ENCODE measurements at places on chromosomes 3 and 15.

GRCh38 chr3:33318710-33319380, 41.6 kb downstream of the FBXL2 start:
- no peak for DNase-seq

- DNase-seq: no peak
Measured at GRCh38 chr3:25442486-25442885, 14.4 kb downstream of the RARB start.

DNA sequence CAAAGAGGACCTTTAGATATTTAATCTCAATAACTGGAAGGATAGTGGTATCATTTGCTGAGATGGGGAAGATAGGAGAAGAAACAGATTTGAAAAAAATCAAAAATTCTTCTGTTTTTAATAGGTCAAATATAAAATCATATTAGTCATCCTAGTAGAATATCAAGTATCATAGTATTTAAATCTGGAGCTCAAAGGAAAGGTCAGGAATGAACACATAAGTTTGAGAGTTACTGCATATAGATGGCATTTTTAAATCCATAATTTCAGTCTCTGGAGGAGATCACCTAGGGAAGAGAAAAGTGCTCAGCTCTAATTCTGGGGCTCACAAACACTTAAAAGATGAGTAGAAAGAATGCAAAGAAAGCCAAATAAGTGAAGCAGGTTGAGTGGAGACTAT, 24.9 kb upstream of the CFAP20DC start:
- no peak for DNase-seq

DNA sequence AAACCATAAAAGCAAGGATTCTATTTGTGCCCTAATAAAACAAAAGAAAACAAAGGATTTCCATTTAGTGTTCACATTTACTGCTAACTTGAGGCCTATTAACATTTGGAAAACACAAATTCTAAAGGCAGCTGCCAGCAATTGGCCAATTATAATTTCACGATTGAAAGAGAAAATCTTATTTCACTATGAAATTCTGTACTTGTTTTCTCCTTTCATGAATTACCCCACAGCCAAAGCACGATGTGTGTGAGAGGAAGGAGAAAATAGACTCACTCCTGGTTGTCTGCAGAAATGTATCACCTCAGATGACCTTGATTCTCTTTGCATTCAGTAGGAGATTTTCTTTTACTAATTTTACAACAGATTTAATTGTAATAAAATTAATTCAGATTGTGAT, 242.8 kb upstream of the GBE1 start:
- DNase-seq: no peak

DNA sequence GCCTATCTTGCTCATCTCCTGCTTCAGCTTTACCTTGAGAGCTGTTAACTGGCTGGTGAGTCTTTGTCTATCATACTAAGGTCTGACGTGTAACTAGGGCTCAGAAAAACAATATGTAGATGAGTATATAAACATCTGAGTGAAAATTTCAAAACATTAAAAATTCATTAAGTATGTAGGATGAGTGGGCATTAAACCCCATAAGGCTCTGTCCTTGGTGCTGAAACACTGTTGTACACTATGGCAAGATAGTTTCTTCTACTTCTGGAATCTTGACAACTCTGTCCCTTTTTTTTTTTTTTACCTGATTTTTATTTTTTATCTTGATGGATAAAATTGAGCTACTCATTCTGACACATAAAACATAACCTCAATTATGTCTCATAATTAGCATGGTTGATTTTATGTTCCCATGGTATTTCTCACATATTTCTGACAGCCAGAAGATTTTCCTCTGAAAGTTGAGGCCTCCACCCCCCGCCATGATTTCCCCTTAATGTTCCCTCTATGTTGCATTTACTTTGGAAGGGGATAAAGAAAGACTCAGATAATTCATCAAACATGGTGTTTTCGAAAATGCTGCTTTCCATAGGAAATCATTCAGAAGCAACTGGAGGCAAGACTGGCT, 54.3 kb downstream of the DGKG start:
- DNase-seq: no peak

DNA sequence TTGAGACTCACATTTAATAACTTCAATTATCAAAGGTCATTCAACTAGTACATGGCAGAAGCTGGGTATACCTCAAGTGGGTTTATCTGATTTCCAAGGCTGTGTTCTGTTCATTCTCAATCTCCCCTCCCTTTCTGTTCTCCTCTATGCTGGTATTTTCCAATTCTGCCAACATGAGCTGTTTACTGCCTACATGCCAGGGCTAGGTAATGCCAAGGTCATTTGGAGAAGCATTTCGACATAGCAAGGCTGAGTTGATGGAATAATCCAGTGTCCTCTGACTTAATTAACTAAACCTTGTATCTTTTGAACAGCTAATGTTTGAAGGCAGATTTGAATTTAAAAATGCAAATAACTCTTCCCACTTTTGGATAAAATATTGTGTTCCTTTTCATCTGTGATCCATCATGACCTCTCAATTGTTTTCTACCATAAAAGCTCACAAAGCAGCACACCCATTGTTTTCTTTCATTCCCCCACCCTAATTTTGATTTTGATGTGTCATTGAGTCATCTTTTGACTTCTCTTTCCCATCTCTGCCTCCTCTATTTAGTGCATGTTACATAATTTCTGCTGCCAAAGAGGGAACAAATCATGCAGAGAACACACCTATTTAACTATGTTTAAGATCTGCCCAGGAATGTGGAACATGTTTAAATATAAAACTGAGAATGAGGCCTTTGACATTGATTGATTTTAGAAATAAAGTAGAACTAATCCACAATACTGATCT, 308.8 kb upstream of the NR2E3 start:
- DNase-seq: no peak

- no peak for DNase-seq
Measured at GRCh38 chr15:39453620-39454019, 127.3 kb upstream of the THBS1 start.

- DNase-seq: peak; percentile 83
Measured at GRCh38 chr3:179563271-179563783, 601 bp downstream of the ACTL6A start.

DNA sequence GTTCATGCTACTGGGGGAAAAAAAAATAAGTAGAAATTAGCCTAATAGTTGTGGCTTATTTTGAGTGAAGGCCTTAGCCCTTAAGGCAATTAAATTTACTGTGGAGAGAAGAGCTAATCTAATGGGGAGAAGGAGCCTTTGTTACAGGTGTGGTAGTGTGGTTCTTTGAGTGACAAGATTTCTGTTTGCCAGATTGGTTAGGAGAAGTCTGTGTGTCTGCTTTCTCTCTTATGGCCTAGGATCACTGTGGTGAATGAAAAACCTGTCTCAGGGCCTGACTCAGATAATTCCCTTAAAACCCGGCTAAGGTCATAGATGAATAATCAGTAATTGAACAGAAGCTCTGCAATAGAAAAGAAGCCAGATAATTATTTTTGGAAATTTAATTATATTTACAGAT, 27.0 kb downstream of the OPA1 start:
- no peak for DNase-seq

GRCh38 chr3:15281817-15282216, 50.6 kb downstream of the SH3BP5 start:
- DNase-seq: no peak

DNA sequence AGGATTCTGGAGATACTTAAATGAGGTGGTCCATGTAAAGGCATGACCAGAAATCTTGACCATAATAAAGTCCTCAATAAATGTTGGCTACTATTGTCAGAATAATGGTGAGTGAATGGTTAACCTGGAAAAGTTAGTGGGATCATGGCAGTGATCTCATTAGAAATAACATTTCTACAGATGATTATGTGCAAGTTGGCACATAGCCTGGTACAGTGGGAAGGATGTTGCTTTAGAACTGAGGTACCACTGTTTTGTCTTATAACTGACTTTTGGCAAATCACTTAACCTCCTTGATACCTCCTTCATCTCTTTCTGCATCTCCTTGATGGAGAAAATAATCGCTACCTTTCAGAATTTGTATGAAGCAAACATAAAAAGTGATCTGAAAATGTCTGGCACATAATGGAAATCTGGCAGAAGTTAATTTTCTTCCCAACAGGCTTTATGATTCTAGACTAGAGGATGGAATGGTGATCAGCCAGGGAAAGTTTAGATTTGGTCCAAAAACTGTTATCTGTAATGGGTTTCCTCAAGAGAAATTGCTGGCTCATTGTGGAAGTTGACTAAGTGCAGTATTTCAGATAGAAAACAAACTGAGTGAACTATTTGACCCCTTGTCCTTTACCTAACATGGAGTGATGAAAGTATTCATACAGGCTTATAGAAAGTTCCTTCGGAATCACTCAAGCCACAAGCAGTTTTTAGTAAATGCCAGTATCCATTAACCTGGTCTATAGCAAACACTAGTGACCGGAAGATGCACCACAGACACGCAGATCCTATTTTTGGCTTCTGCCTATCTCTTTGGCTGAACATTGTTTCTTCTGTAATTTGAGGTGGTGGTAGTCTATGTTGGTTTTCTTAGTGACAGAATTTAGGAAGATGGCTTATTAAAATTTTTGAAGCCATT, 449.6 kb upstream of the TGFBR2 start:
- no peak for DNase-seq

GRCh38 chr3:185152410-185153170, at the start of gene C3orf70:
Gene C3orf70, minus strand, starts transcription at chr3:185153060. Its CDS starts 237 bp downstream, at chr3:185152823.
- peak; percentile 83 for DNase-seq

All from AG08395 (cell line).